Suppressor macrophage treated with lipopolysaccharide for 1 hour (primary cell): ENCODE measurements at places on chromosomes 1 and 21.

DNA sequence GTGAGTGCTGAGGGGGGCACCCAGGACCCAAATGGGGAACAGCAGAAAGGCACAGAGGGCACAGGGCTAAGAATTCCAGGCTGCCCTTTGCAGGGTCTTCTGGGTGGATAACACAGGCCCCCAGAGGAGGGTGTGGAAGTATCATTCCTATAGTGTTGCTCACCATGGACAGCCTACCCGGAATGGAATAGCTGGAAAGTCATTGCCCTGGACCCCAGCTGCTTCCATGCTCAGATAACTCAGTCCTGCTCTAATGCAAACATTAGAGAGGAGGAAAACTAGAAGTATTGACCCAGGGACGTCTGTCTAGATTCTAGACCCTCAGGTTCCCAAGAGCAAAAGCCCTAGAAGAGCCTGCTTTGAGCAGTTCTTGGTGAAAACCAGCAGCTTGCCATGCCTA, 24.7 kb downstream of the SLC6A17 start:
- no peak for DNase-seq

GRCh38 chr1:204345941-204346645, 13.6 kb downstream of the PLEKHA6 start:
- DNase-seq, result no peak

DNA sequence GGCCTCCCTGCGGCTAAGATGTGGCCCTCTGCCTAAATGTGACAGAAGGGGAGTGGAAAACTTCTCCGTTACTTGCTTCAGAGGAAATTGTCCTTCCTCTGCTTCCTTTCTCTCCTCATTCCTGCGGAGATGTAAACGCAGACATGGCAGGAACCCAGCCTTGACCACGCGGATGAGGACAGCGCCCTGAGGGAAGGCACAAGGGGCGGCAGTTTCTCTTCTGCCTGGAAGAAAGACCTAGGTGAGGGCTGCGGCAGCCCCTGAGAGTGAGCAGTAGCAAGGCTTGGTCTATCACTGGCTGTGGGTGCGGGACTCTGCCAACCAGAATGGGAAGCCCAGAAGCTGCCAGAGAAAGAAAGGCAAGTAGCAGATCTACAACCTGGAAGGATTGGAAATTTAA, 14.0 kb upstream of the CTPS1 start:
- no peak for DNase-seq

GRCh38 chr1:248144513-248145198, at the start of gene OR2M5:
OR2M5 (plus strand) TSS chr1:248145148; CDS start chr1:248145148, 0 bp downstream.
- no peak for DNase-seq

- DNase-seq, result no peak
Observed at GRCh38 chr1:234956821-234957329, 171.8 kb downstream of the TOMM20 start.

DNA sequence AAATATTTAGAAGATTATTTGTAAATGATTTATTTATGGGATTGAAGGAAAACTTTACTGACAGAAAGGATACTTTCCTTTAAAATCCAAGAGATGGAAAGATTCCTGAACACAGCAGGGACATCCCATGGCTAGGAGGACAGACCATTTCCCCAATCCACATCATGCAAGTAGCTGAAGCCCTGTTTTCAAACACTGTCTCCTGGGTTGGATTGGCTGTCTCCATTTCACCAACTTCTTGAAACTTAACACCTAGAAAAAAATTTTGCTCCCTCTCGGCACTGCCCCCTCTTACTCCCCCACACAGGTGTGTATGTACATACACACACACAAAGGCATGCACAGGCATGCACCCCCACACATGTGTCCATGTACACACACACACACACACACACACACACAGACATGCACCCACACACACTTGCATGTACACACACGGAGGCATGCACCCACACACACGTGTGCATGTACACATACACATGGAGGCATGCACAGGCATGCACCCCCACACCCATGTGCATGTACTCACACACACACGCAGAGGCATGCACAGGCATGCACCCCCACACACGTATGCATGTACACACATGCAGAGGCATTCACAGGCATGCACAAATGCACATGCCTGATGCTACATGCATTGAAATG, 320.0 kb downstream of the CHRM3 start:
- DNase-seq, result no peak

DNA sequence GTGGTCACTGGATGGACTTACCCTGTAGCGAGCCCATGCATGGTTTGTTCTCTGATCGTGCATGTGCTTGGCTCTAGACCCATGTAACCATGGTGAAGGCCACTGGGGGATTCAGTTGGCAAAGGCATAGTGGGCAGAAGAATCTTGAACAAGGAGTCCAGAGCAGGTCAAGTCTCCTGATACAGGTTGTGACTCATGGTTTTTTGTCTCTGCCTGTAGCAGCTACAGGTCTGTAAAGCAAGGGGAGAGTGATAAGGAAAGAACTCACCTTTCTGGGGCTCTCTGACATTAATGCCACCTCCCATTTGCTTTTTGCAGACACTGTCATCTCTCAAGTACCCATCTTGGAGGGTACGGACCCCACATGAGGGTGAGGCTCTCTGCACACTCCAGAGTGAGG, 153.4 kb upstream of the CAMK1G start:
- DNase-seq, result no peak

GRCh38 chr1:227937031-227937837, 10.5 kb downstream of the WNT9A start:
- no peak for DNase-seq

DNA sequence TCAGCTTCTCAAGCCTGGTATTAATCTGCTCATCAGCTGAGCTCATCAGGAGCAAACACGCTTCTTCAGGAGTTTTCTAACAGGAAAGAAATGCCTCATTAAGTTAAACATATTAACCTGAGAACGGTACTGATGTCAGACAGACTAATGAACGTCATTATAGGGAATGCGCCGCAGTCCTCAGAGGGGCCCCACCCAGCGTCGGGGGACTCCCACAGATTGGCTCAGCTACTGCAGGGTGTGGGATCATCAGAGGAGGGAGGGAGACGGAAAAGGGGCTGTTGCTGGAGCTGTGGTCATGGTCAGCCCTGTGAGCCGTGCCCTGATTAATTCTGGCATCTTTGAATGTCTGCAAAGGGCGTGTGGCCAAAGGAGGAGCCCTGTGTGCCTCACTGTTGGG, 348.5 kb downstream of the PTPRU start:
- DNase-seq, result no peak

DNA sequence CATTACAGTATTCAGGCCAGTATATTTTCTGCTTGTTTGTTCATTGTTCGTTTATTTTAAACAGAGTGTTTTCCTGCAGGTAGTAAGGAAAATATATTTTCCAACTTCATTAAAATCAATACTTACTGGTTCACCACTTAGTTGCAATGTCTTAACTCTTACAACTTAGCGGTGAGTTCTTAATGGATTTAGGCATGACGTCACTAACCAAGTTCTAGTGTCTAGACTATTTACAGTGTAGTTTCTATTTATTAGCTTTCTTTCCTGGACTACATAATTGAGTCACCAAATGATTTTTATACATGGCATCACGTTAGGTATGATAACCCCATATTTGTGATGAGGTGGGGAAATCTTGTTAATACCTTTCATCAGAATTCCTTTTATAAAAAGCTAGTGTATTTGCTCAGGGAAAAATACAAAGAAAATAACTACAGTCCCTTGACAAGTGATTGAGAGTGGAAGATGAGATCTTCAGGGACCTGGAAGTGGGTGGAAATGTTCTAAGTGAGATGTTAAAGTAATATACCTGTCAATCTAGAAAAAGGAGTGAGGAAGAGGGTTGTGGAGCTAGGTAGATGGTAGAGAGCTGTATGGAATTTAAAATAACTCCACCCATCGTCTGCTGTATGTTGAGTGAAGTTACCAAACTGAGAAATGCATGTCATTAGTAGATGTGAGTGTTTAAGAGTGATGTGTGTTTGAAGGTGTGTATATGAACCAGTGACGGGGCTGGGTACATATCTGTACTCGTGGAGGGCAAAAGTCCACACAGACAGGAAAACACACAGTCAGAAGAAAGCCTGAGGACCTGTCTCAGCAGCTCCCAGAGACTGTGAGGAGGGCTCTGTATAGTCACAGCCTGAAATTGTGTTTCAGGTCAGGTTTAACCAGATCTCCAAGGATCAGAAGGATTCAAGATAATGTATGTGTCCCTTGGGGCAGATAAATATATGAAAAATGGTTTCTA, 197.6 kb upstream of the ADAMTS5 start:
- no peak for DNase-seq

DNA sequence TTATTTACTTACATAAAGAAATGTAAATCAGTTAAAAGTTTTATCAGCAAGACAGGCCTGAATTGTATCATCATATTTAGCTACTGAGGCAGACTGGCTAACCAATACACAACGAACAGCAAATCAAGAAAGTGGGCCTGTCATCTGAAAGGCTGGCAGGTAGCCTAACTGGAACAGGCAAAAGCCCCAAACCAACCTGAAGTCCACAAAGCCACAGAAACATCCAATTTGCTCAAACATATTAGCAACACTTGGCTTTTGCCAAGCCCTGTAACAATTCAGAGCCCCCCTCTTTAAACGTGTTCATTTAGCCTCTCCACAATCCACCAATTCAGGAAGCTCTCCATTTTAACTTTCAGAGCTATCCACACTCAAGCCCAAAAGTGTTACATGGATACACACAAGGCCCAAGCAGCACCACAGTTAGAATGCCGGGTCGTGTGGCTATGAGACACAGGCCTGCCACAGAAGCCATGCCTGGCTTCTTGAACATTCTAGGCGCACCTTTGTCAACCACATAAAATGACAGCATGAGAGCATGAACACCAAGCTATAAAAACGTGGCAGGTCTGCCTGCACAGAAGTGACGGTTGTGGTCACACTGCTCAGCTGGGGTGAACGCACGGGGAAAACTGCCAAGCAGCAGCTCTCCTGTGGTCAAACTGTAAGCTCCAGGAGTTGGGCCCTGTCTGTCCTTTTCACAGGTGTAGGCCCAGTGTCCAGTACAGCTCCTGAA, 49.3 kb downstream of the CD34 start:
- DNase-seq, result no peak

- no peak for DNase-seq
Observed at GRCh38 chr1:230176871-230177411, 109.9 kb downstream of the GALNT2 start.

GRCh38 chr1:207944571-207944970, 33.6 kb upstream of the CD34 start:
- no peak for DNase-seq

GRCh38 chr1:231663211-231663792, 36.7 kb downstream of the DISC1 start:
- DNase-seq, result peak; percentile 78

DNA sequence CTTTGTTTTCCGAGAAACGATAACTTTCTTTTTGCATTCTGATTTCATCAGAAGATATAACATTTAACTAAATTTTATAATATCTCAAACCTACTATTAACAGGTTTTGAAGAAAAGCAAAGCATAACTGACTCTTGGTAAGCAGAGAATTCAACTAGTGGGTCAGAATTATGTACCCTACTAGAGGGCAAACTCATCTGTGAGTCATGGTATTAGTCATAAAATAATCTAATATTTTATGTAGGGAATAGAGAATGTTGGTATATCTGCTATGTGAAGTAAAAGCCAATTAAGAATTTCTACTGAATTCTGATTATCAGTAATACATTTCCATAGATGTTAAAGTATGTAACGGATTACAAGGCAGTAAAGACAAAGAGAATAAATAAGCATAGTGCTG, 56.8 kb downstream of the USP1 start:
- DNase-seq, result no peak

GRCh38 chr21:38628349-38628748, 130.1 kb upstream of the ERG start:
- no peak for DNase-seq

- no peak for DNase-seq
Observed at GRCh38 chr1:222275001-222275728, 272.7 kb downstream of the HHIPL2 start.

- DNase-seq, result no peak
Observed at GRCh38 chr1:80171631-80172030, 1165.1 kb upstream of the ADGRL4 start.

- no peak for DNase-seq
Observed at GRCh38 chr1:234531151-234531635, 52.2 kb upstream of the TARBP1 start.

GRCh38 chr21:43299441-43300277, 127.3 kb downstream of the SIK1 start:
- DNase-seq, result no peak

- DNase-seq, result peak; percentile 61
Observed at GRCh38 chr1:158328426-158328825, 2.9 kb downstream of the CD1B start.

DNA sequence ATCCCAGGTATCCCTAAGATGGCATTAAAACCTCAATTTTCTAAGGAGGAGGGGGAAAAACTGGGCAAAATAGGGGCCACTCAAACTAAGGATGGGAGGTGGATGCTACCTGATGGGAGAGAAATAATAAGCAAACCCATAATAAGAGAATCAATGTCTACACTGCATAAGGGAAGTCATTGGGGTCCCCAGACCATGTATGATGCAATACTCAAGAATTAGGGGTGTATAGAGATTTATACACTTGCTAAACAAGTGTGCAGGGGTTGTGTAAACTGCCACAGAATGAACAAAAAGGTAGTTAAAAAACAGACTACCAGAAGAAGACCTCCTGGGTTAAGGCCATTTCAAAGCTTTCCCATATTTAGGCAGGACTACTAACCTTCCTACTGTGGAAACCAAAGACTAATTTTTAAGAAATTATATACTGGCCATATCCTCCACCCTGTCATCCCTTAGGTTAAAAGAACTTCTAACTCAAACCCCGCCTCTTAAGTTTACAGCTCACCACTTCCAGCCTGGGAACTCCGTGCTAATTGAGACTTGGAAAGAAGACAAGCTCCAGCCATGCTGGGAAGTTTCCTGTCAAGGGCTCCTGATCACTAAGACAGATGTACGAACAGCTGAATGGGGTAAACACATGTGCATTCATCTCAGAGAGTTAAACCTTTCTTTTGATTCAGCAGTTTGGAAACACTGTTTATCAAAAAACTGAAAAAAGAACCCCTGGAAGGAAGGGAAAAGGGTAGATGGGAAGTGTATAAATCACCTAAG, 64.4 kb upstream of the TLR5 start:
- no peak for DNase-seq

- peak; percentile 56 for DNase-seq
Observed at GRCh38 chr1:85328713-85329397, 52.4 kb upstream of the BCL10 start.

GRCh38 chr1:174219606-174220370, 60.5 kb downstream of the RABGAP1L start:
- DNase-seq, result no peak

DNA sequence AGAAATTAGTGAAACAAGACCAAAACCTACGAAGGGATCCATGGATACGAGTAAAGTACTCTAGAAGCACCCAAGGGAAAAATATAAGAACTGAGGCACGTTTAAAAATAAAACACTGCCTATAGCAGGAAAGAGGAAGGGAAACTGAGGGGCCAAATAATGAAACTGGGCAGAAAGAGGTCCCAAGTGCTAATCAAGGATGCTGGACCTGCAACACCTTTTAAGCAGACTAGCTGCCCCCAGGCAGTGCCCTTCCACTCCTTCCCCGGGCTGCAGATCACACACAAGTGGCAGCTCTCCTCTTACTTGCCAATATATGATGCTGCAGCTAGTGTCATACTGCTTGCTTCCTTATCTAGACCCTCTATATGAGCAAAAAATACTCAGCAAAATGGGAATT, 7.6 kb upstream of the OTUD7B start:
- DNase-seq, result no peak
